ENCODE measurements at places on chromosomes 16 and 17.

DNA sequence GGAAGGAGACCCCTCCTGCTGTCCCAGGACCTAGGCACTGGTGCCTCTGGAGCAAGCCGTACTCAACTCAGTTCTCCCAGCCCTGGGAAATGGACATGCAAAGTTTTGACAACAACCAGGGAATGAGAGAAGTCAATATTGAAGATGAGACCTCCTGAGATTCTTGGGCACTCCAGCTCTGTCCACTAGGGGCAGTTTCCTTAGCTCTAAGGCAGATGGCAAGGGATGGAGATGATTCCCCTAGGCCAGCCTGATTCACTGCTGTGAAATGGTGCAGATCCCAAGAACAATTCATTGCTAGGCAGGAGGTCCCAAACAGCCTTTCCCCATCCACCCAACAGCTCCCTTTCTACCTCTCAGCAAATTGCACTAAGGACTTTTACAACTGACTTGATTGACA is 20.5 kb upstream of the SDR42E2 start:
- DNase-seq, result no peak

- no peak for DNase-seq
These were observed 541 bp downstream of the ZNF18 start for GRCh38 chr17:11996722-11997146.

DNA sequence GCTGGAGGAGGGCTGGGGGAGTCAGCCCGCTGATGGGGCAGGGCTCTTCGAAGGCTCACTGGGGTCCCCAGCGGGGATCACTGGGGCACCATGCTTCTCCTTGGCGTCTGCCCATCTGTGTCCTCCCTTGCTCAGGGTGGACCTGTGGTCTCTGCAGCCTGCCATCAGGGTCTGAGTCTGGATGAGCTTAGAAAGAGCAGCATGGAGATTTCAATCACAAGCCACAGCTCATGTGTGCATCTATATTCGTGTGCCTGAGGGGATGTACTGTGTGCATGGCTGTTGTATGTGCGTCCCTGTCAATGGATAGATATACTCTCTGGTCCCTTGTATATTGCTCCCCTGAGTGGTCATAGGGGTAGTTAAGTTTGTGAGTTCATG is 126.6 kb upstream of the SDK2 start:
- no peak for DNase-seq

- DNase-seq, result no peak
These were observed 9.1 kb downstream of the NUDT16L1 start for GRCh38 chr16:4702466-4702808.

GRCh38 chr17:32007463-32008298 is 498 bp downstream of the LRRC37B start:
- peak; percentile 20 for DNase-seq

DNA sequence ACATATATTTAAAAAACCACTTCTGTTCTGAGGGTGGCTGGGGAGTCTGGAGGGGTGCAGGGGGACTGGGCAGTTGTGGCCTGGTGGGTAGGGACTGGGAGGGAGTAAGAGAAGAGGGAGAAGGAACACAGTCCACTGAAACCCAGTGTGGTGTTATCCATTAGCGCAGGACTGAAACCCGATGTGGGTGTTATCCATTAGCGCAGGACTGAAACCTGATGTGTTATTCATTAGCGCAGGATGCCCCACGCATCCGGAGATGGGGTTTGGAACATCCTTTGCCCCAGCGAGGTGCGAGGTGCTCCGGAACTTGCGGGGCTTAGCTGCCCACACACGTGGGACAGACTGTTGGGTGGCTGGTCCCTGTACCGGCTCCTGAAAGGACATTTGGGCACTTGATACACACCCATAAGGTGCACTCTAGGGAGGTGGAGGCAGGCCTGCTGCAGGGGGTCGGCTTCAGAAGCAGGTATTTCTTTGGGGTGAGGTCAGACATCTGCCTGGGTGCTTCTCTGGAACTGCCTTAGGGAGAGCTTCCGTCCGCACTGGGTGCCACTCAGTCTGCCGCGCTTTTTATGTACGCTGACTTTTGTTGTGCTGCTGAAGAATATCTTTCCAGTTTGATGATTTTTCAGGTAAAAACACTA is 20.3 kb upstream of the FASN start:
- no peak for DNase-seq

GRCh38 chr17:3798273-3799180 is 2.5 kb downstream of the ITGAE start:
- DNase-seq, result no peak

DNA sequence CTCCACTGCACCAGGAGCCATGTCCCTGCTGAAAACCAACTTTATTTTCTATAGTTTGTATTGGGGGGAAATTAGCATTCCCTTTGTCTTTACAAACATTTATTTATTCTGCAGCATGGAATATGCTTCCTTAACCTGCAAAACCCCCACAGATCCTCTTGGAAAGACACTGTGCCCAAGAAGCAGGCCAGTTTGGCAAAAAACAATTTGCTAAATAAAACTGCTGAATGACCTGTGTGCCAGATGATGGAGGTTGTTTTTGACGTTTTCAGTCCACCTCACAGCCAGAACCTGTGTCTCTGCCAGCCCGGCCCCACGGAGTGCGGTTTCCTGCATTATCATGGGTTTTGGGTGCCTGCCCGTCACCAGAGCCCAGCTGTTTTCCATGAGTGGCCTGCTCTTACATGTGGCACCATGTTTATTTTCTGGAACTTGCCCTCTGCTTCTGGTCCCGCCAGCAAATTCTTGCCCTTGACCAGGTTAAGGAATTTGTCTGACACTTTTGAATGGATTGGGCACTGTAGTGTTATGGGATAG is 26.4 kb downstream of the ORC6 start:
- no peak for DNase-seq

DNA sequence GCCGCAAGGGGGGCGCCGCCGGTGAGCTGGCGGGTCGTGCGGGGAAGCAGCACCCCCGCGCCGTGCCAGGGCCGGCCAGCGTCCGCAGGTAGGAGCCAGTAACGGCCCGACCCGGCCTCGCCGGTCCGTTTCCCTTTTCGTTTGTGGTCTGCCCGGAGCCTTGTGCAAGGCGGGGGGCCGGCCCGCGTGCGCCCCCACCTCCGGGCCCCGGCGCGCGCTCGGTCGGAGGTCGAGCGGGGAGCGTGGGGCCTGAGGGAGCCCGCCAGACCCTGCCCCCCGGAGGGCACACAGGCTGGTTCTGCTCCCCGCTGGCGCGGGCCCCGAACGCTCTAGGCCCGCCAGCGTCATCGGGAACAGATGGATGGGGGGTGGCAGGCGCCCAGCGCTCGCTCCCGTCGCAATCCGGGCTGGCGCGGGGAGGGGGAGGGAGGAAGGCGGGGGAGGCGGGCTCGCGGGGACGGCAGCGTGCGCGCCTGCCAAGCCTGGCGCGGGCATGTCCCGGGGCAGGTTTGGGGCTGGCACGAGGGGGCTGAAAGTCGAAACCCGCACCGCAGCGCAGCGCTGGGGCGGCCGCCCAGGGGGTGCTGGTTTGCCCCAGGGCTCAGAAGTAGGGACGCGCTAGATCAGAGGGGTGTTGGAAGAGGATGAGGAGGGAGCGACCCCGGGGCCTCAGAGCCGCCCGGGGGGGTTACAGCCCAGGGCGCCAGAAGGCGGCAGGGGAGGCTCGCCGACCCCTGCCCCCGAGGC is 1.5 kb upstream of the GSE1 start:
- DNase-seq, result peak; percentile 26

GRCh38 chr16:55834049-55834448 is 1.2 kb upstream of the CES1 start:
- no peak for DNase-seq

GRCh38 chr16:65274566-65274965 is 152.7 kb upstream of the CDH11 start:
- DNase-seq, result no peak

DNA sequence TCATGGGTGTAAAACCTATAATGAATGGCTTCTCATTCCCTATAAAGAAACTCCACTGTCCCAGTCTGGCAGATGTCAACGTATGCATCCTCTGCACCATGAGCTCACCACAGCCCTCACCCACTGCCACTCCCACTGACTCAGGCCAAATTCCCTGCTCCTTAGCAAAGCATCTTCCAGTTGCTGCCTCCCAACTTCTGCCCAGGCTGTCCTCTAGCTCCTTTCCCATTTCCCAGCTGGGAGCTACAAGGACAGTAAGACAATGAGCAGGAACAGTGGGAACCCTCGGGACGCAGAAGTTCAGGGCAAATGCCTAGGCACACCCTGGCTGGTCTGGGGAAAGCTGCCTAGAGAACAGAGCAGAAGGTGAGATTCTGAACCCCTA is 9.1 kb upstream of the THAP11 start:
- no peak for DNase-seq

DNA sequence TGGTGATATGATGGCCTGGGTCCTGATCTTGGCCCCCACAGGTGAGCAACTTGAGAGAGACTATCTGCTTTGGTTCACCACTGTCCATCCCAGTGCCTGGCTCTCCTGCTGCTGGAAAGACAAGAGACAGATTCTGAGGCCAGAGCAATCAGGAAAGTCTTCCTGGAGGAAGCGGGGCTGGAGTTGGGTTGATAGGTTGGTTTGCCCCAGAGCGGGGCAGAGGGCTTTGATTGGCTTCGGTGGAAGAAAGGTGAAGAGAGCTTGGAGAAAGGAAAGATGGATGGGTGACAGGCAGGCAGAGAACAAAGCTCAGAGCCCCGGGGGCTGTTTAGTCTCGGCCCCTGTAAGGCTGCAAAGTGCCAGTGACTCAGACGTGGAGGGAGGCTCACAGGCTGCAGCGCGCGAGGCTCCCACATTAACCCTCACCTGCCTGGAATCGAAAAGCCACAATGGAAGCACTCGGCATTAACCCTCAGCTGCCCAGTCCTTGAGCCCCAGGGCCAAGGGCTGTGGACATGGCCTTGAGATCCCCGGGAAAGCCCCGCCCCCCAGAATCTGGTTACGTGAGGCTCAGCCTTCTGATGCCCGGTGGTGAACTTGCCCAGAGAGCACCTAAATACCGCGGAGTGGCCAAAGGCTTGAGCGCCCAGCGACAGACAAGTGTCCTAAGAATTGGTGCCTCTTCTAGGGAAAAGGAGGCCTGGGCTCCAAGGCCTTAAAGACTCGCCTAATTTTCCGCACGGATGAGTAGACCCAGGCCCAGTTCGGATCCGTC is 996 bp upstream of the CPNE2 start:
- no peak for DNase-seq

DNA sequence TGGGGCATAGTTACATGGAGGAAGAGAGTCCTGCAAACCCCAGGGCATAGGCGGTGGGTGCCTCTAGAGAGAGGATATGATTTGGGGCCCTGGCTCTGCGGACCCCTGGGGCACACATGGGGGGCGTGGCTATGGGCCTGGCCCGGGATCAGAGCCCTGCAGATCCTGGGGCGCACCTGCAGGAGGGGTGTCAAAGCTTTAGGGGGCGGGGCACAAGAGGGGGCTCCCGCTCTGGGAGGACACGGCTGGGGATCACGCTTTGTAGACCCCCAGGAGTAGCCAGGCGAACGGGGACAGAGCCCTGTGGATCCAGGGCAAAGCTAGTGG is 497 bp downstream of the BCL7C start:
- DNase-seq, result no peak

DNA sequence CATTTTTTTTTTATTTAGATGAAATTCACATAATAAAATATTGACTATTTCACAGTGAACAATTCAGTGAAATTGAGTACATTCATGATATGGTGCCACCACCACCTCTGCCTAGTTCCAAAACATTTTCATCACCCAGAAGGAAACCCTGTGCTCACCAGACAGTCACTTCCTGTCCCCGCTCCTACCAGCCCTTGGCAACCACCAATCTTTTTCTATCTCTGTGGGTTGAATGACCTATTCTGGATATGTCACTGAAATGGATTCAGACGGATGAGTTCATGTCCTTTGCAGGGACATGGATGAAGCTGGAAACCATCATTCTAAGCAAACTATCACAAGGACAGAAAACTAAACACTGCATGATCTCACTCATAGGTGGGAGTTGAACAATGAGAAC is 40.5 kb downstream of the ATP2C2 start:
- DNase-seq, result no peak

GRCh38 chr16:70786020-70786755 is 14.8 kb downstream of the VAC14 start:
- DNase-seq, result no peak

DNA sequence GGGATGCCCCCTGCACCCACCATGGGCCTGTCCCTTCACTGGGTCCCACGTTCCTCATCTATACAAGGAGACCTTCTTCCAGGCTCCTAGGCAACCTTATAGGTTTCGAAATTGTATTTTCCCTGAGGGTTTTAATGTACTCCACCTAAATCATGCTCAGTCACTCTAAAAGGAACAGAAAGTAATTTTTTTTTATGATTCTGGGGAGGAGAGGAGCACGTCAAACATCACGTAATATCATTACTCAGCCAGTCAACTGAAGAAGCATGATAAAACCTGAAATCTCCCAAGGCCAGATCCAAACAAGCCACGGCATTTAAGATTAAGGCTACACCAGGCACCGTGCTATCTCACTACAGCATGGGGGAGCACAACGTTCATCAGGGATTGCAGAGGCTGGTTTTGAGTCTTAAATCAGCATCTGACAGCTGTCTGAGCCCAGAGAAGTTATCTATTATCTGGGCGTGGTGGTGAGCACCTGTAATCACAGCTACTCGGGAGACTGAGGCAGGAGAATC is 3.9 kb upstream of the TMEM114 start:
- no peak for DNase-seq

GRCh38 chr16:89917773-89918452 is 749 bp upstream of the MC1R start:
- peak; percentile 78 for DNase-seq

GRCh38 chr16:57405097-57405496 is 530 bp downstream of the CCL17 start:
- DNase-seq, result no peak

DNA sequence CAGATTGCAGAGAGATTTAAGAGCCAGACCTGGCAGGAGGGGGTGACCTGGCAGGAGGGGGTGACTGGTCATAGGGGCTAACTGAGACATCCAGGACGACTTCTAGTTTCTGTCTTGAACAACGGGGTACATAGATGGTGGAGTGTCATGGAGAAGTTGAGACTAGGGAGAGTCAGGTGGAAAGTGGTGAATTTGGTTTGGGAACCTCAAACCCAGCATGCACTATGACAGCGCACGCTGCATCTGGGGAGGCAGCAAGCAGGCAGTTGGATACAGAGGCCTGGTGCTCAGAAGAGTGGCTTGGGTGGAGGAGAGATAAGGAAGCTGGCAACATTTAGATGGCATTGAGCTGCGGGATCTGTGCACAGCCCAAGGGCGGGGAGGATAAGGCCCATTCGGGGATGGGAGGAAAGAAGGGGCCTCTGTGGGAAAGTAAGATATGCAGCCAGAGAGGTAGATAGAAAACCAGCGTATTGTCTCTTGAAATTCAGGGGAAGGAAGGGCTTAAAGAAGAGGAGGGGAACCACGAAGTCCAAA is 4.5 kb downstream of the RIPOR1 start:
- no peak for DNase-seq

- no peak for DNase-seq
These were observed 212.1 kb upstream of the TNRC6C start for GRCh38 chr17:77746393-77746792.

DNA sequence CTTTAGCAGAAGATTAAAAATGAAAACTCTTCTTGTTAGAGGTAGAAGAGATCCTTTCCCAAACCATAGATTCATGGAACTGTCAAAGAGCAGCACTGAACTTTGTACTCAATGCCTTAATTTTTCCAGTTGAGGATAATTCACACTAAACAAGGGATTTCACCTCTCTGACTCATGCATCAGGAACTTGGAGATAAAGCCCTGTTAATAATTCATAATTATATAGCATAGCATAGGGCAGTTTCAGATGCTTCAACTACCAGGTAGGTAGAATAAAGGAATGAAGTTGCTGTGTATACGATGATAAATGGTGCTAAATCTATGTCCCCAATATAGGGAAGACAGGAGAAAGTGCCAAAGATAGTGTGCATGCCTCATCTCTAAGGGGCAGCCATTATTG is 450.4 kb downstream of the MAF start:
- DNase-seq, result no peak

Measured in activated effector memory CD4-positive, alpha-beta T cell treated with Interleukin-2 at 50 U/mL for 16 hours (primary cell).